Esophagus squamous epithelium (tissue), 5 donors: ENCODE measurements at places on chromosomes 2 and 18.

- no peak for DNase-seq
Observed at GRCh38 chr2:109562421-109562820, 51.3 kb downstream of the SEPTIN10 start.

DNA sequence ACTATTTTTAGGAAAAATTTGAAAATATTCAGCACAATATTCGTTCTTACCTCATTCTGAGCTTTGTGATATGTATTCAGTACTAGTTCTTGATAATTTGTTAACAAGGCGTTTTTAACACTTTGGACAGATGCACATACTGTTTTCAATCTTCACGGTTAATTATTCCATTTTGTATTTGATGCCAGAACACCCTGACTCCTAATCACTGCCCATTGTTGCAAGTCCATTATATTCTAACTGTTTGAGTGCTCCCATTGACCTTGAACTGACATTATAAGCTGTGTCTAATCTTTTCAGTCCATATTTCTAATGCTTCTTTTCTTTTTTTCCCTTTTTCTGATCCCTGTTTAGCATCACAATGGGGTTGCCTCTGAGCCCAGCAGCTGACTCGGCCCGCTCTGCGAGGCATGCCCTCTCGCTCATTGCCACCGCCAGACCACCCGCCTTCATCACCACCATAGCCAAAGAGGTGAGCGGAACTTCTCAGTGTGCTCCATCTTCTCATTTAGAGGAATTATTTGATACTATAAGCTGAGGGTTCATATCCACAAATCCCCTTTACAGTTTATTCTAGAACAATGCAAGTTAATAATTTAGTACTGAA lies 211.3 kb upstream of the BOD1L2 start:
- DNase-seq = no peak

DNA sequence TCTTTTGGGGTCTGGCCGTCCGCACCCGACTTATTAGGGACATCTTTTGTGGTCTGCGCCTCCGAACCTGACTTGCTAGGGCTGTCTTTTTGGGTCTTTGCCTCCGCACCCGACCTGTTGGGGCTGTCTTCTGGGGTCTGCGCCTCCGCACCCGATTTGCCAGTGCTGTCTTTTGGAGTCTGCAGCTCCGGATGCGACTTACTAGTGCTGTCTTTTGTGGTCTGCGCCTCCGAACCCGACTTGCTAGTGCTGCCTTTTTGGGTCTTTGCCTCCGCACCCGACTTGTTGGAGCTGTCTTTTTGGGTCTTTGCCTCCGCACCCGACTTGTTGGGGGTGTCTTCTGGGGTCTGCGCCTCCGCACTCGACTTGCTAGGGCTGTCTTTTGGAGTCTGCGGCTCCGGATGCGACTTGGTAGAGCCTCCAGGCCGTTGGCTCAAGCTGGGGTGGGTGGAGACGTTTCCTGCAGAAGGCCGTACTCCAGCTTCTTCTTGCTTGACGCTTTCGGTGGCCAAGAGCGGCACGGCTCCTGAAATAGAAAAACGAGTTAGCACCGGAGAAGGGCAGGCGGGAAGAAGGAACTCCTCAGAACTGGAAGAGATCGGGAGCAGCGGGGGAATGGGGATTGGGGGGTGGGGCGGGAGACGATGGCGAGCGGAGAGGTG lies 498 bp downstream of the TGOLN2 start:
- DNase-seq = no peak

GRCh38 chr18:59143441-59143840 lies 3.8 kb downstream of the SEC11C start:
- DNase-seq = no peak

DNA sequence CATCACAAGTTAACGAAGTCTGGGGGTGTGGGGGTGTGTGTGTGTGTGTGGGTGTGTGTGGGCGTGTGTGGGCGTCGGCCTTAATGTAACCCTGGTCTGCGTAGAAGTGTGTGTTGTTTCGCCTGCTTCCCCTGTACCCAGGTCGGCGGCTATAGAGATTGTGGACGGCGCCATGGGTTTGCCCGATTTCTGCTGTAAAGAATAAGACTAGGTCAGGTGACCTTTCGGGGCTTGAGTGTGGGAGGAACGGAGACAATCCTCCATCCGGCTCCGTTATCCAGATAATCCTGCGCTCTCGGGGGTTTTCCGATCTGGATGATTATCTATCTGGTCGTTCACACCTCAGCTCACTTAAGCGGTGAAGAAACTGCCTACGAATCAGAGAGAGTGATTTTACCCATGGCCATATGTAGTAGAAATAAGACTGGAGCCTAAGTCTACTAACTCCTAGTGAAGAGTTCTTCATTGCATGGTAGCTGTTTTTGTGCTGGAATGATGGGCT lies 543 bp downstream of the HADHB start:
- DNase-seq = no peak

DNA sequence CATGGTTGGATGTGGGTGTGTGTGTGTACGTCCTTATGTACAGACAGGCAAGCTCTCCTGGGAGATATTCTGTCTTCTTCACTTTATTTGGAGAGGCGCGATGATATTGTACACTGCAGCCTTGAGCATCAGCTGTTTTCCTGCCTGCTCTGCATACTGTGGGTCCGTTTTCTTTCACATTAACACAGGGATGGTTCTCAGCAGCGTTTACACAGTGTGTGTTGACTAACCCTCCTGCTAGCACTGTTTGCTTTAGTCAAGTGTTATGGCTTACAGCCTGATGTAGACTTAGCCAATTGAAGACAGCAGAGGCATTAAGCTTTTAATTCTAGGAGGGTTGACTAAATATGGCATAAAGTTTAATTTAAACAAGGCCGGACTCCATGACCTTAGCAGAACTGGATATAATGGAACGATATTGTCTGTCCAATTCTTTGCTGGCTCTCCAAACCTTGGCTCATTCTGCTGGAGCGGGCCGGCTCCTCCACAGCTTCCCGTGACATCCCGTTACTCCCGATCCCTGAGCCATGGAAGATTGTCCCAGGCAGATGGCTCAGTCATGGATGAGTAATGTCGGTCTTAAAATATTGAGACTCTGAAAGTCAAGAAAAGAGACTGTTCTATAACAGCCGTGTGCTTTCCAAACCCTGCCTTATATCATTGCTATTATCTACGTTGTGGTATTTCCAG lies 134.7 kb downstream of the TPGS2 start:
- no peak for DNase-seq

- no peak for DNase-seq
Observed at GRCh38 chr2:196390243-196391148, 219.1 kb upstream of the STK17B start.

DNA sequence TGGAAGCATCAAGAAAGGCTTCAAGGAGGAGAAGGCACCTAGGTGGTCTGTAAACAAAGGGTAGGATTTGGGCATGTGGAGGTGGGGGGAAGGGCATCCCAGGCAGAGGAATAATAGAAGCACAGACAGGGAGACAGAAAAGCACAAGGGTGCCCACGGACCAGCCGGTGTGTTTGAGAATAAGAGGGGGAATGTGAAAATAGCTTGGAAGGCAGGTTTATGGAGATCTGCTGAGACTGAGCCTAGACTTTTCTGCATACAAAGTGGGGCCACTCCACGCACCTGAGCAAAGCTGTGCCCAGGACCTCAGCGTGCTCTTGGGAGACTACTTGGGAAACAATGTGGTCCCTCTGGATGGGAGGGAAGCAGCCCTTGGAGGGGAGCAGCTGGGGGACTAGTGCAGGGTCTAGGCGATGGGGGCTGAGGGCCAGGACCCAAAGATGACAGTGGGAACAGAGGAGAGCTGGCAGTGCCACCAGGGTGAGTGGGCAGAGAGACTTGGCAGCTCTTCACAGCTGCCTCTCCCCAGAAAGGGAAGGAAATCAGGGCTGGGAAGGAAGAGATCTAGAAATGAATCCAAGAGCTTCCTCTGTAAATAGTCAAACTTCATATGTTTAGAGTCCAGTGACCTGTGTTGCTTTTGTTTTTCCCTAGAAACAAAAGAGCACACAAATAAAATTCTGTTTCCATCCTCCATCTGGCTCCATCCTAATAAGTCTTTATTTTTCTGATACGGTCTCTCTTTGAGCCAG lies 110.7 kb upstream of the SMAD7 start:
- no peak for DNase-seq

DNA sequence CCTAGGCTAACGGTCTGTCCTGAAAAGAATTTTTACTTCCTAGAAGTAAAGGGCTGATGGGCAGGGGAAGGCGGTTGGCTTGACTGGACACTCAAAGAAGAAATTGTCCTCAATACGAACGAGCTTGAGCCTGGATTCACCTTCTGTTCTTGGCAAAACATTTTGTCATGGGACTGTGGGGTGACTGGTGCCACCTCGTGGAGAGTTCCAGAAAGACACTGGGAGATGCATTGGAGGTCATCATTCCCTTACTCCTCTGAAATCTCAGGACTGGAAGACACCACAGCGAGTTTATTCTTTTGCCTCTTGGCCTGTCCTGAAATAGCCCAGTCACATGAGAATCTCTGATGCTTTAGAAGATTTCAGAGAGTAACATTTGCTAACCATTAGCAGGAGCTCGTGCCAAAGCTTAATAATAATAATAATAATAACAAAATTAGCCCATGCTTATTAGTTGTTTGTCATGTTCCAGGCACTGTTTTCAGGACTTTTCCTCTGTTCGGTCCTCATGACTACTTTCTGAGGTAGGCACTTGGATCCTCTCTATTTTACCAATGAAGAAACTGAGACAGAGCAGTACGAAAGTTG lies 44.5 kb downstream of the TMEM182 start:
- DNase-seq = no peak

GRCh38 chr2:133456156-133456555 lies 112.1 kb downstream of the NCKAP5 start:
- no peak for DNase-seq

GRCh38 chr2:162929571-162929970 lies 91.0 kb upstream of the KCNH7 start:
- no peak for DNase-seq

DNA sequence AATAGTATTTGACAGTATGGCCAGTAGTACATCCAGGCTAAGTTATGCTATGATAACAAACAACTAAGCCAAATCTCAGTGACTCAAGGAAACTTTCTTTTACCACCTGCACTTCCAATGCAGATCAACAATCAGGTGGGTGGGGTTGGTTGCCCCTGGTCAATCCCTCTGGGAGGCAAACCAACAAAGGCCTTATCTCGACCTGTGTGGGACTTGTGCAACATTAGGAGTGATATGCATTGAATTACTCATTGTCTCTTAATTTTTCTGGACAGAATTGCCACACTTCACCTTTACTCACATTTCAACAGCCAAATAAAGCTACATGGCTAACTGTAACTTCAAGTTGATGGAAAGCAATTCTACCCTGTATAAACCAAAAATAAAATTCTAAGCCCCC lies 1049.3 kb upstream of the CDH2 start:
- no peak for DNase-seq

DNA sequence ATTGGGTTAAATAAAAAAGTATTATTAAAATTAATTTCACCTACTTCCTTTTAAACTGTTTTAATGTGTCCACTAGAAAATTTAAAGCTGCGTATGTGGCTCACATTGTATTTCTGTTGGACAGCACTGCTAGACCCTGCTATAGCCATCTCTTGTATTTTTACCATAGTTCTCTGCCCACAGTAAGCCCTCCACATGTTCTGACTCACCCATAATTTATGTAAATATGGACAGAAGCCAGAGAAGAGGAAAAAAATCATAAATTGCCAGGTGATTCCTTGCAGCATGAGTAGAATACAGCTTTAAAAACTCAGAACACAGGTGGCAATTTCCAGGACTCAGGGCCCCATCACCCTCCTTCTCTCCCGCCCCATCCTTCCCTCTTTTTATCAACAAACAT lies 142.4 kb upstream of the MEX3C start:
- DNase-seq = no peak

DNA sequence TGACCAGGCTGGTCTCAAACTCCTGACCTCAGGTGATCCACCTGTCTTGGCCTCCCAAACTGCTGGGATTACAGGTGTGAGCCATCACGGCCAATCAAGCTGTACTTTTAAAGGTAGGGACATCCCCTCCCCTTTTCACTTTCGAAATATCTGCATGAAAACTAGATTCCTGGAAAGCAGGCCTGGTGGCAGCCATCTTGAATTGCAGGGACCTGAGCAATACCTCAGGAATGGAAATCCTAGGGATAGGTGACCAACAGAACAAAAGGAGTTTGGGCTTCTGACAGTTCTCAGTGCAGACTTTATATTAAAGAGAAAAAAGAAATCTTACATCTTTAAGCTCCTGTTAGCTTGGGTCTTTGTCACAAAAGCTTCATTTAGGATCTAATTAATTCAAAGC lies 62.6 kb downstream of the KLF7 start:
- no peak for DNase-seq

GRCh38 chr2:43117521-43118143 lies 108.8 kb downstream of the ZFP36L2 start:
- no peak for DNase-seq

DNA sequence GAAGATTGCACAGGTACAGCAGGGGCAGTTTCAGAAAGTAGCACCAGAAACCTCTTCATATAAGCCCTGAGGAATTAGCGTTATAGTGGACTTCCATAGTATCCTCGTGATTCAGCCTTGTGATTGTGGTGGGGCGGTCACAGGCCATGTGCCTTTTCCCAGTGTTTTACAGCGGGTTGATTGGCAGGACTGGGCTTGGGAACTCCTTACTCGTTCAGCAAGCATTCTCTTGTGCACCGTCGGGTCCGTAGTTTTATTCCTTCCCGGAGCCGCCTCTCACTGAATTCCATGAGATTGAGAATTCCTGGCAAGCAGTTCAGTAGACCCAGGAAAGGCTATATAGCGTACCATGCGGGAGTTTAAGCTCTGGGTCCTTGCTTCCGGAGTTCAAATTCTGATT lies 5.2 kb downstream of the COPS8 start:
- DNase-seq = no peak

DNA sequence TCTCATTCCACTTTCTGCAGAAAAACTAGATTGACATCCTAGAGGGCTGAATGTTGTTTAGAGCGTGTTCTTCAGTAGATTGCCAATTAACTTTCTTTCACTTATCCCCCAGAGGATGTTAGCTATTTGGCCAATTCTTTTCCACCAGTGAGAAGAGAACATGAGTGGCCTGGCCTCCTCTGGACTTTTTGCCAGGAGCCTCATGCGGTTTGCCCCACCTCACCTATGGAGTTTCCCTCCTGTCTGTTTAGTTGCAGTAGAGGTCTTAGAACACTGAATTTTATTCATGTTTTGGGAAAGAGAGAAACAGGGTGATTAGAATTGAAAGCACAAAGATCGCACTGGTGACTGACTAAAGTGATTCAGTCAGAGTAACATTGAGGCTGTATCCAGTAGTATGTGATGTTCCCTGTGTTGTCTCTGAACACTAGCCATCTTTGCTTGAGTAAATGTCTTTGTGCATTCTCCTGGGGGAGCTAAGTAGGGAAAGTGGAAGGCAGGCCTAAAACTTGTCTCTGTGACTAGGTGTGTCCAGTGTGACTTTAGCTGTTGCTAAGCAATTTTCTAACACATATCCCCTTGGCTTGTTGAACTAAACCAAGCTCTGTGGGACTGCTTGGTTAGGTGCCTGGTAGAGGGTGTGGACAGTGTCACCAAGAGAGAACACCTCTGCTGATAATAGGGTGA lies 34.0 kb downstream of the UGP2 start:
- no peak for DNase-seq

DNA sequence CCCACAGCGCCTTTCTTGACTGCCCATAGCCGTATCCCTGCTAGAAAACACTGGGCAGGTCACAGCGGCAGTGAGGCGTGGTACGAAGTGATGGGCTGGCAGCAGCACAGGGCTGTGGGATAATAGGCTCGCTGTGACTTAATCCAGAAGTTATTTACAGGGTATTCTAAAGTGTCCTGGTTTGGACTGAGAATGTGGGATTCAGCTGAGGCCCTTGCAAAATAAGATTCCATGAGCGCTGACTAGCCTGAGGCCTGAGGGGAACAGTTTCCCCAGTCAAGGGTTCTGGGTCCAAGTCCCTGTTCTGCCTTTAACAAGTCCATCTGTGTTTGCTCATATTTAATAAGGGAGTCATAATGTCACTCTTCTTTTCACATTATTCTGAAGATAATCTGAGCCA lies 34.6 kb downstream of the SETBP1 start:
- DNase-seq = no peak

GRCh38 chr18:29439398-29439797 lies 1262.5 kb upstream of the CDH2 start:
- no peak for DNase-seq
